ENCODE measurements at places on chromosomes 4 and X.

DNA sequence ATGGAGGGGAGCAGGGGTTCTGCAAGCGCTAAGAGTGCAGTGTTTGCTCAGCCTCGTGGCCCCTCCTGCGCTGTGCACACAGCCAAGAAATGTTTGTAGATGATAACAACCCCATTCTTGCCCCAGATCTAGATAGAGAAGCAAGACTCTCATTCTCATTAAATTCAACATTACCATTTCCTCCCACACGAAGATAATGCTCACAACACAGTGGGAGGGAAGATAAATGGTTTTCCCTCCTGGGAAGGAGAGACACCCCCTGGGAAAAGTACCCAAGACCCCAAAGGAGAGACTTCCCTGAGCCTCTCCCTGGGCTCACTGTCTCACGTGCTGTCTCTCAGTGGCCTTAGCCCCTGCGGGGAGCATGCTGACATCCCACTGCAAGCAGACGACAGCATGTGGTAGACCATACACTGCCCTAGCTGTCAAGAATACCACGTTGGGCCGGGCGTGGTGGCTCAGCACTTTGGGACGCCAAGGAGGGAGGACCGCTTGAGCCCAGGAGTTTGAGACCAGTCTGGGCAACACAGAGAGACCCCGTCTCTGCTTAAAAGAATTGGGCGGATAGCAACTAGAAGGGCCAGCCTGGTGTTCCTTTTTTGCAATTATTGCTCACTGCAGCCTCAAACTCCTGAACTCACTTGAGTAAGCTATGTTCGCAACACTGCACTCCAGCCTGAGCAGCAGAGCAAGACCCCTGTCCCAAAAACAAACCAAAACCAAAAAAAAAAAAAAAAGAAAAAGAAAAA is 34.9 kb upstream of the IQSEC2 start:
- no peak for DNase-seq

DNA sequence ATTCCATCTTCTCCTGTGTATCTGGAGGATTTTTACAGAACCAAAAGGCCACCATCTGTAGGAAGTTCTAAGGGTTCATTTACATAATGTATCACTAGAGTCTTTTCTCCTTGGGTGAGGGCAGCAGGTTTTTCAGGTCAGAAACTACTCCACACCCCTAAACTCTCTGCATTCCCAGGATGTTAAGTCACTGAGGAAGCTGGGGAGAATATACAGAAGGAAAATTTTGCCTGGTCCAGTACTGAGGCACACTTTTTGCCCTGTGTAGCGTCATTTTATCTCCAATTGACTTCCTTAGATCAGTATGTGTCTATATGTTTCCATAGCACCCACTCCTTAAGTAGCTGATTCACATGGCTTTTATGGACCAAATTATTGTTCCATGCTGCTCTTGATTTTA is 17.0 kb downstream of the XKRX start:
- no peak for DNase-seq

DNA sequence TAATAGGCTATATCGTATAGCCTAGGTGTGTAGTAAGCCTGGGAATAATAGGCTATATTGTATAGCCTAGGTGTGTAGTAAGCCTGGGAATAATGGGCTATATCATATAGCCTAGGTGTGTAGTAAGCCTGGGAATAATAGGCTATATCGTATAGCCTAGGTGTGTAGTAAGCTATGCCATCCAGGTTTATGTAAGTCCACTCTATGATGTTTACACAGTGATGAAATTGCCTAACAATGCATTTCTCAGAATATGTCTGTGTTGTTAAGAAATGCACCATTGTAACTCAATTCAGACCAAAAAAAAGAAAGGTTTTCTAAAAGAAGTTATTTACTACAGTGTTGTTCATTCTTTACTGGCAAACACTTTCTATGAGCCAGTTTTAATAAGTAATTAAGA is 1387.2 kb downstream of the STIM2 start:
- DNase-seq = no peak

DNA sequence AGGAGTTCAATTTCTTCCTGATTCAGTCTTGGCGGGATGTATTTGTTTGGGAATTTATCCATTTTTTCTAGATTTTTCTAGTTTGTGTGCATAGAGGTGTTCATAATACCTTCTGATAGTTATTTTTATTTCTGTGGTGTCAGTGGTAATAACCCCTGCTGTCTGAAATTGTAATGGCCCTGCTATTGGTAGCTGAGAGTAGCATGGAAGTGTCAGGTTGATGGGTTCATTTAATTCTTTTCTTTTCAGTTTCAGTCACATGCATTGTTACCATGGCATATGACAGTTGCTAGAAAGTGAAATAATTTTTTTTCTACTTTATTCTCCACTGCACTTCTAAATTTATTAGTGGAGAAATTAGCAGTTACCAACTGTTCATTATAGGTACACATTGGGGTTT is 20.7 kb downstream of the AR start:
- no peak for DNase-seq

DNA sequence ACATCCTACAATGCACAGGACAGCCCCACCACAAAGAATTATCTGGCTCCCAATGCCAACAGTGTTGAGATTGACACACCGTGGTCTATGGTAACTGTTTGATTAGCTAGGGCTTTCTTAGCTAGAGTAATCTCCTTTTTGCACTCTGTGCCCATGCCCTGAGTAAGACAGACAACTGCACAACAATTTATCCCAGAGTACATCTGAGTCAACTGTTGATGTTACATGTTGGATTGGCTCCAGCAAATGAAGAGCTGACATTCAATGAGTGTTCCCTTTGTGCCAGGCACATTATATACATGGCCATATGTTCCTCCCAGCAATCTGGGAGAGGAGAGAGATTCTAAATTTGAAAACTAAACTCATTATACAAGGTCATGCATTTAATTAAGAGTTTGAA is 3.9 kb upstream of the FAM9C start:
- DNase-seq = peak; percentile 19

GRCh38 chrX:21645431-21645830 is 12.7 kb downstream of the KLHL34 start:
- no peak for DNase-seq

DNA sequence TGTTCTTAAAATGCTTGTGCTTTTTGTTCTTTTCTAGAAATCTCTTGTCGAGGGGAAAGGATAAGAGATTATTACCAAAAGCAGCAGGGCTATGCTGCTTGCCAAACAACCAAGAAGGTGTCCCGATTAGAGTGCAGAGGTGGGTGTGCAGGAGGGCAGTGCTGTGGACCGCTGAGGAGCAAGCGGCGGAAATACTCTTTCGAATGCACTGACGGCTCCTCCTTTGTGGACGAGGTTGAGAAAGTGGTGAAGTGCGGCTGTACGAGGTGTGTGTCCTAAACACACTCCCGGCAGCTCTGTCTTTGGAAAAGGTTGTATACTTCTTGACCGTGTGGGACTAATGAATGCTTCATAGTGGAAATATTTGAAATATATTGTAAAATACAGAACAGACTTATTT is 81.5 kb upstream of the PACRGL start:
- DNase-seq = no peak

DNA sequence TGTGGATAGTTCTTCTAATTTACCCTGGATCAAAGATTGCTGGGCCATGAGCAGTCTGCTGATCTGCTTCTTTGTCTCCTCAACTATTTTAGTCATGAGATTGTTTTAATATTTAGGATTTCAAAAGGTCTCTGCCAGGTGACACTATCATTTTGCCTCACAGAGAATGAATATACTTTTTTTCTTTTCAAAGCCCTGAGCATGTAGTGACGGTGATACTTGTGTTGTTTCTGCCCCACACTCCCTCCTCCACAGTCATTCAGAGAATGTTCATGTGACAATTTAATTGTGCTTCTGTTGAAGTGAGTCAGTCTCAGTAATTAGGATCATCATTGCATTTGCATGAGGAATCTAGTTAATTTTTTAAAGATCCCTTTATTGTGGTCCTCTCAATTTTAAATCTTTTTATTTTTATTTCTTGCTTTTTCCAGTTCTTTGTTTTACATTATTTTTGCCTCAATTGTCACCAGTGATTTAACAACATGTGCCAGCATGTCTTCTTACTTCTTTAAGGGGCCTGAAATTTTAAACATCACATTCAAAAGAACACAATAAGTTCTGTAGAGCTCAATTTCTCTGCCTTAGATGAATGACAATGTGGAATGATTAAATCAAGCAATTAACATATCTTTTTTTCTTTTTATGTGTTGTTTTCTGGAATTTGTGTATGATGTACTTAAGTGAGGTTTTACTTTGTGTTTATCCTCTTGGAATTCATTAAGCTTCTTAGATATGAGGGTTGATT is 12.3 kb downstream of the MMRN1 start:
- DNase-seq = no peak

DNA sequence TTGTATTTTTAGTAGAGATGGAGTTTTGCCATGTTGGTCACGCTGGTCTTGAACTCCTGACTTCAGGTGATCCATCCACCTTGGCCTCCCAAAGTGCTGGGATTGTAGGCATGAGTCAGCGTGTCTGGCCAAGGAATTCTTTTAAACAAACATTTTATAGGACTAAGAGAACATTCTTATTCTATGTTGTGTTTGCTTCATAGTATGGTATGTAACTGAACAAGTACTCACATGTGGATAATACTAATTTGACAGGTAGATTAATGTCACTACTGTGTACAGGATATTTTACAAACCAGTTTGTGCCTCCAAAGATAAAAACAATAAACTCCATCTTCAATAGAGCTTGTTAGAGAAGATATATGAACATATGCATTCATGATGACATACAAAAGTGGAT is 1353.4 kb downstream of the PCDH7 start:
- no peak for DNase-seq
